ENCODE measurements at places on chromosomes 11 and 22.

- peak; percentile 62 for DNase-seq
Measured at GRCh38 chr22:37326726-37327125, 44.4 kb downstream of the CYTH4 start.

GRCh38 chr22:21952586-21953571 lies at the start of gene PPM1F:
TSS of gene PPM1F (minus strand) at chr22:21952848. CDS start at chr22:21946048, 6,800 bp downstream.
- peak; percentile 92 for DNase-seq

- DNase-seq: no peak
Measured at GRCh38 chr11:134702827-134703226, 290.8 kb upstream of the B3GAT1 start.

DNA sequence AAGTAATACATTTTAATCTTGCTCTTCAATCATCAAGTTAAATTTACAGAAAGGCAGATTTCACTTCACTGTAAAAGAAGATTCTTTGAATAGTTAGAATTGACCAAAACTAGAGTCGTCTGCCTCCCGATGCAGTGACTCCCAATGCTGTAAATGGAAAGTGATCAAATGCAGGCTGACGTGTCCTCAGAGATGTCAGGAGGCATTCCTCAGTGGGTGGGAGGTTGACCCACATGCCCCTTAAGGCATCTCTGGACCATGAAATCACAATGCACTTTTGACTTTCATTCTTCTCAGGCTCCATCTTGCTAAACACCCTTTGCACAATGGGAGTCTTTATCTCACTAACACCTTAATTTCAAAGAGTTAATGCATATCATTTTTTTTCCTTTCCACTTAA lies 19.0 kb upstream of the CECR2 start:
- no peak for DNase-seq

All from left colon (tissue), 2 donors.